NB4 (cell line): ENCODE measurements at places on chromosomes 2 and 18.

DNA sequence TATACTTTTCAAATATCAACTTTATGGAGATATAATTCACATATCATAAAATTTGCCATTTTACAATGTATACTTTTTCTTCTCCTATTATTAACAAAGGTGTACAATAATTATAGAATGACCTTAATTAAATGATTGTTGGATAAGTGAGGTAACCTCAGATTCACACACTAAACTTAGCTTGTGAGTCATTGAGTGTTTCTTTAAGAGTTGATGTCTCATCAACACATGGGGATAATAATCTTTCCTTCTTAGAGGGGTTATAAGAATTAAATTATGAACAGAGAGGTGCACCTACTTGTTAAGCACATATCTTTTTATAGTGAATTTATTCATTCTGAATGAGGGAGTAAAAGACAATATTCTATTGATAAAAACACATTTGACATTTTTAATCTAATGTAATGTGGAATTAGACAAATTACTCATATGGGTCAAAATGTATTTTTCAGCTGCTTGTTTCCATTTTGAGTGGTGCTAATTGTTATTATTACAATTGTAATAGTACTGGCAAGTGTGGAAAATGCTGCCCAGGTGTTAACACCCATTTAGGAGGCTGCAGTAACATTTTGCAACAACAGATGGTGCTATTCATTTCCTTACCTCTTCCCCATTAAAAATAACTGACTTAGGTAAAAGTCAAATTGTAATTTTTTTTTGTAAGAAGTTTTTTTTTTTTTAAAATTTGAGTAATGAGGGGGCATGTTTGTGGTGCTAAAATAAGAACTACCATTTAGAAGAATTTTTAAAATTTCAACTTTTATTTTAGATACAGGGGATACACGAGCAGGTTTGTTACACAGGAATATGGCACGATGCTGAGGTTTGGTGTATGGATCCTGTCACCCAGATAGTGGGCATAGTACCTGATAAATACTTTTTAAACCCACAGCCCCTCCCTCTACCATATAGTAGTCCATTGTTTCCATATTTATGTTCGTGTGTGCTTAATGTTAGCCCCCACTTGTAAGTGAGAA, 32.1 kb upstream of the DYNAP start:
- DNase-seq, result peak; percentile 15

- DNase-seq, result peak; percentile 56
Observed at GRCh38 chr2:240452462-240453256, 17.2 kb downstream of the GPC1 start.

DNA sequence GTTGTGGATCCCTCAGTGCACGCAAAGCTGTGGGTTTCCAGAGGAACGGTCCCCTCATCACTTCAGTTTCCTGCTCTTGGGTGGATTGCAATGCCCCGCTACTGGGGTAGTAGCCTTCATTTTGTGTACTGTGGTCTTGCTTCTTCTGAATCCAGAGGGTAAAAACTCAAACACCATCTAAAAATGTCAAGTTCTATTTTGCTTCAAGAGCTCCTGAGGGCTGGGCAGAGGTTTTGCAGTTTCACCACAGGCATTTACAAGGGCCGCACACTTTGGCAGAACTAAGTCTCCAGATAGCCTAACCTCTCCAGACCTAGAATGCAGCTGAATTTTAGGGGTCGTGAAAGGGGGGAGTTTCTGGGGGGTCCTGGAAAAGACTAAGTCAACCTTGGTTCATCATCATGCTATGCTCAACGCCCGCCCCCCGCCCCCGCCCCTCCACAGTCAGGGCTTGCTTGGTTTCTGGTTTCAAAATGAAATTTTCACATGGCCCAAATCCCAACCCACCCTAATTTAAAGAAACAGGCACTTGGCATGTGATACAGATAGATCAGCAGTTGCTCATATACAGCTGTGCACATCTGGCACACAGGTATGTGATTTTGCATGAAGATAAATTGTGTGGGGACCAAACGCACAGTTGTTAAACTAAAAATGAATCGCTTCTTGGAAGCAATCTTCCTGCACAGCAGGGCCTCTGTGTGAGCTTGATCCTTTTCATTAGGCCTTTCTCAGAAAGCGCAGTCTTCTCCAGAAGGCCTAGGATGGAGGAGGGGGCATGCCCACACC, 329.6 kb downstream of the OSR1 start:
- no peak for DNase-seq

- DNase-seq, result peak; percentile 85
Observed at GRCh38 chr2:222318712-222319585, 20.2 kb upstream of the PAX3 start.

GRCh38 chr2:27792759-27793158, 21.2 kb downstream of the MRPL33 start:
- peak; percentile 63 for DNase-seq

- DNase-seq, result no peak
Observed at GRCh38 chr2:237350070-237350469, 63.9 kb downstream of the COL6A3 start.

DNA sequence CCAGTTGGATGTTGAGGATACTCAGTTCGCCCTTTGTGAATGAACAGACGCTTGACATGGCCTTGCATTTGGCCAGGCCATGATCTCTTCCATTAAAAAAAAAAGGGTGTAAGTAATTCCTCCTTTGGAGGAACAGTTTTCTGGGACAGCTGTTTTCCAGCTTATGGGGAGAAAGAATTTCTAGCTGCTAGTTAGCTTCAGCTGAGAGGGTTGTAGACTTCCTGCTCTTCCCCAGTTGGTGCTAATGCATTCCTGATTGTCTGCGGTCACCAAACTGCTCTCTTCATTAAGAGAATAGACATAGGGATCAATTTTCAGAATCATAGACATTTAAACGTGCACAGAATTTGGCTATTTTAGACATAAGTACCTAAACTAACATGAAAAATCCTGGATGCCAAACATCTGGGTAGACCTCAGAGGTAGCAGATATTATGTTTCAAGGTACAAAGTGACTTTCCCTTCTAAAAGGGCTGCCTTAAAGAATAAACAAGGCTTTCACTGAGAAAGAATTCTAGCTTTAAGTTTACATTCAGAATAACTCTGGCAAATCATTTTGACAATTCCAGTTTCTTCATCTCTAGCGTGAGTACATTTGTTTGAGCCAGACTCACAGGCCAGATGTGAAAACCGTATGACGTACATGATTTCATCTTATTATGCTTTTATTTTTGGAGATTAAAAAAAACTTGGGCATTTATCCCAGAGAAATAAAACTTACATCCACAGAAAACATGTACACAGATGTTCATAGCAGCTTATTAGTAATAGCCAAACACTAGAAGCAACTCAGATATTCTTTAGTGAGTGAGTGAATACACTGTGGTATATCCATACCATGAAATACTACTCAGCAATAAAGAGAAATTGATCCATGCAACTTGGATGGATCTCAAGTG, 71.2 kb downstream of the MAIP1 start:
- no peak for DNase-seq

DNA sequence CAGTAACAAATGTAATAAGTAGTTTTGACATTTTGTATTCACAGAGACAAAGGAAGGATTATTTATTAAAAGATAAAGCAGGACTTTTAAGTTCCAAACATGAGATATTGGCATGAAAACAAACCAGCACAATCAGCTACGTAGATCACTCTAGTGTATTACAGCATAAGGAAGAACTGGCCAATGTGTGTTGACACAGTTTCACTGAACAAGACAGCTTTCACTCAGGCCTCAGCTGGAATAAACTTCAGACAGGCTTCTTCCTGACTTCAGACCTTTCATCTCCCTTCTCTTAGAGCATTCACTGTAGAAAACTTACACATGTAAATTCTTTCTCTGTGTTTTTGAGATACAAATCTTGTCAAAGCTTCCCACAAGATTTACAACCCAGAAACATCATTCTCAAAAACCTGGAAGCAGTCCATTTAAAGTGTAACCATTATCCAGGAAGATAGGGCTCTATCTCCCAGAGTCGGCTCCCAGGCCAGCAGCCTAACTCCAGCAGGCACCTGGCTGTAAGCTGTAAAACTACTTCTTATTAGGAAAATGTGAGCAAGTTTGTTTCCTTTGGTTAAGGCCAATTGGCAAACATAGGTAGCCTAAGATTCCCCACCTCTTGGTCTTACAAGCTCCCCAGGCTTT, 768.3 kb upstream of the CDH7 start:
- no peak for DNase-seq

DNA sequence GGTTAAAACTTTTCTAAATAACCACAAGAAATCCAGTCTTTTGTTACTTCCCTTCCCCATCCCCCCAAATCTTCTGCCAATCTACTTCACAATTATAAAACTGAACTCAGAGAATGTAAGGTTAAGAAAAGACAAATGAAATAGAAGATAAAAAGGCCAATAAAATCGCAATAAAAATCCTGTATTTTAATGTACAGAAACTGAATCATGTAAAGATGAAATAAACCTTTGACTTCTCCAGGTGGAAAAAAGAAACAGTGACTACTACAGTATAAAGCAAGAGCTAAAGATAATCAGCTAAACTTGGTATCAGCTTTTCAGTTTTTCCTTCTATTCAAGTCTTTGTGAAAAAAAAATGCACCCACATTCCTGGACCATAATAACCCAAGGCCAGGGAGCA, 1.7 kb downstream of the SYT4 start:
- DNase-seq, result no peak

- DNase-seq, result no peak
Observed at GRCh38 chr2:55482186-55482884, 37.2 kb upstream of the CFAP36 start.

- DNase-seq, result no peak
Observed at GRCh38 chr2:28619213-28620196, 123.6 kb downstream of the PLB1 start.

GRCh38 chr2:217228732-217229131, 368.9 kb upstream of the TNP1 start:
- DNase-seq, result no peak

DNA sequence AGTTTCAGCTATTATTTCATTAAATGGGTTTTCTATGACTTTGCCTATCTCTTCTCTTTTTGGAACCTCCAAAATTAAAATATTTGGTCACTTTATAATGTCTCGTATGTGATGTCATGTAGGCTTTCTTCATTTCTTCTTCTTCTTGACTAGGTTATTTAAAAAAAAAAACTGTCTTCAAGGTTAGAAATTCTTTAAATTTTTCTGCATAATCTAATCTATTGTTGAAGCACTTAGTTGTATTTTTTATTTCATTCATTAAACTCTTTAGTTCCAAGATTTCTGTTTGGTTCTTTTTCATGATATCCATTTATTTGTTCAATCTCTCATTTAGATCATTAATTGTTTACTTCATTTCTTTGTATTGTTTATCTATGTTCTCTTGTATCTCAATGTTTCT, 43.8 kb upstream of the ROCK1 start:
- no peak for DNase-seq

- DNase-seq, result peak; percentile 21
Observed at GRCh38 chr2:106540886-106541285, 53.7 kb downstream of the CD8B2 start.

- no peak for DNase-seq
Observed at GRCh38 chr18:77803024-77803423, 553.4 kb downstream of the GALR1 start.

DNA sequence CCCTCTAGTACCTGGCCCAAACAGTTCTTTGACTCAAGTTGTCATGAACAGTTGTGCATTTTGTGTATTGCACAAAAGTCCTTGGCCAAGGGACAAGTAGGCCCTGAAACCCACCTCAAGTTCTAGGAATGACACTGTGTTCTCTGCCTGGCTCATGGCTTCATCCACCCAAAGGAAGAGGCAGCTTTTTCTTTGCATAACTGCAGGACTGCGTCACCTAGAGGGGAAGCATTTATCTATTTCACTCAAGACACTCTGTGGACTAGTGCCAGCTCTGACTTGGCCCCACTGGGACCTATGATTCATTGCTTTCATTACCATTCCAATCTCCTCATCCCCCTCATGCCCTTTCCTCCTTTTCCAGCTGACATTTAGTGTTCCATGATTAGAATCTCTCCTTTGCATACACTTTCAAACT, 119.3 kb upstream of the SIX2 start:
- peak; percentile 66 for DNase-seq

DNA sequence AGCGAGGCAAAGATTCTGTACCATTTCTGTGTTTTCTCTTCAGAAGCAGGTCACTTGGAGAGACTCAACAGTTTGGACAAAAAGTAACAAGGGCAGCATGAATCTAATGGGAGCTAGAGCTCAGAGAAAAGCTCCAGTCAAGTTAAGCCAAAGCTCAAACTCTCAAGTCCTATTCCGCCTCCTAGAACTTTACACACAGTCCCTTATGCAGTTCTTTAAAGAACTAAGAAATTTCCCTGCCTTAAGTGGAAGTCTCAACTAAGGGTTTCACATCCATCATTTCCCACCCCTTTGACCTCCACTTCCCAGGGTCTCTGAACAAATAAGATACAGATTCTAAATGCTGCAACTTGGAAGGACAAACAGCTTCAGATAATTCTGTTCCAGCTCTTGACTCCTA, 121.3 kb upstream of the RNU4ATAC start:
- no peak for DNase-seq

GRCh38 chr2:168149986-168150385, 97.4 kb downstream of the STK39 start:
- peak; percentile 61 for DNase-seq

DNA sequence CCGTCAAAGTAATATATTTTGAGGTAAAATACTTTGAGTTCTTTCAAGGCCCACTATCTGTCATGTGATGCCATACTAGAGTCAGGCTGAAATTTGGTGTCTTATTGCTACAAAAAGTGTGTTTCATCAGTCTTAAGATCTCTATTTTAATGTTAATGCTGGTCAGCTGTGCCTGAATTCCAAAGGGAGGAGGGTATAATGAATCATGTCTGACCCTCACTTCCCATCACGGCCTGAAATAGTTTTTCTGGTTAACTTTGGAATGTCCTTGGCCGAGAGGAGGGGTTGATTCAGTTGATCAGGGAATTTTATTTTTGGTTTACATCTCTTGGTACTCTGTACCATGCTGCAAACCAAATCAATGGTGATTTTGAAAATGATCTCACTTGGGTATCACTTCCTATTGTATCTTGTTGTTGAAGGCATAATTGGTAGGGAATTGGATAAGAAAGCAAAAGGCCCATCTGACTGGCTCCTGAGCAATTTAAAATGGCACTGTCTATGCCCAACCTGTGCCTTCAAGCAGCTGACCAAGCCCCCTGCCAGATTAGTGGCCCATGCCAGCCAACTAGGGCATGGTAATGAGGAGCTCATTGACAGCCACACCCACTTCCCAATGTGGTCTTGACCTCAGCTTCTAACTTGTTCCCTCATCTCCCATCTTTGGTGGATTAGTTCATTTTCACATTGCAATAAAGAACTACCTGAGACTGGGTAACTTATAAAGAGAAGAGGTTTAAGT, 6.1 kb upstream of the SLC35F5 start:
- no peak for DNase-seq
